ENCODE measurements at places on chromosomes 7 and 10.

DNA sequence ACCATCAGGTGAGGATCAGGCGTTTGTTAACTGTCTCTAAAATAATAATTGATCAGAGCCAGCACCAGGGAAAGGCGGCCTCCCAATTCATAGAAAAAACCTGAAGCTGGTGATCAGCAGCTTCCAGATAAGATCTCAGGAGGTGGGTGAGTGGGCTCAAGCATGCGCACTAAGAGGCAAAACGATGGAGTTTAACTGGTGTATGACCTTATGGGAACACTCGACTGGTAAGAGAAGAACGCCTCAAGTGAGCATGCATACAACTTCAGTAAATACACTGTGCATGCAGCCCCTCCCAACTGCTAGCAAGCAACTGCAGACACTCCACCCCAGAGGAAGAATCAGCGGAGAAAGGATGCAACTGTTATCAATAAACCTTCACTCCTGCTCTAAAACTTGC is 18.1 kb downstream of the RAPGEF5 start:
- no peak for DNase-seq

DNA sequence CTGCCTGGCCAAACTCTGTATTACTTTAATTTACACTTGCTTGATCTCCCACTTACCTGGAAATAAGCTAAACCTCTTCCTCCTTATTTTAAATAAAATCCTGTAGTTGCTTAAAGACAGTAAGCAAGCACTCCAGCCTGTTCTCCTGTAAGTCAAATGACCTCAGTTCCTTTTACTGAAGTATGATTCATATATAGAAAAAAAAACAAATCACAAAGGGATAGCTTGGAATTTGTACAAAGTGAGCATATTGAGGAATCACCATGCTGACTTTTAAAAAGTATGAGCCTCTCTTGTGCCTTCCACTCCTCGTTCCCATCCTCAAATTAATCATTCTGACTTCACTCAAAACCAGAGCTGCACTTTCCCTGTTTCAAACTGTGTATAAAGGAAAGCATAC is 52.0 kb downstream of the C10orf90 start:
- no peak for DNase-seq

- DNase-seq = no peak
Observed at GRCh38 chr10:99779335-99779734, 3.1 kb upstream of the ABCC2 start.

GRCh38 chr7:110719741-110720140 is 371.2 kb upstream of the LRRN3 start:
- DNase-seq = no peak

- DNase-seq = no peak
Observed at GRCh38 chr7:54331311-54331710, 210.9 kb upstream of the VSTM2A start.

DNA sequence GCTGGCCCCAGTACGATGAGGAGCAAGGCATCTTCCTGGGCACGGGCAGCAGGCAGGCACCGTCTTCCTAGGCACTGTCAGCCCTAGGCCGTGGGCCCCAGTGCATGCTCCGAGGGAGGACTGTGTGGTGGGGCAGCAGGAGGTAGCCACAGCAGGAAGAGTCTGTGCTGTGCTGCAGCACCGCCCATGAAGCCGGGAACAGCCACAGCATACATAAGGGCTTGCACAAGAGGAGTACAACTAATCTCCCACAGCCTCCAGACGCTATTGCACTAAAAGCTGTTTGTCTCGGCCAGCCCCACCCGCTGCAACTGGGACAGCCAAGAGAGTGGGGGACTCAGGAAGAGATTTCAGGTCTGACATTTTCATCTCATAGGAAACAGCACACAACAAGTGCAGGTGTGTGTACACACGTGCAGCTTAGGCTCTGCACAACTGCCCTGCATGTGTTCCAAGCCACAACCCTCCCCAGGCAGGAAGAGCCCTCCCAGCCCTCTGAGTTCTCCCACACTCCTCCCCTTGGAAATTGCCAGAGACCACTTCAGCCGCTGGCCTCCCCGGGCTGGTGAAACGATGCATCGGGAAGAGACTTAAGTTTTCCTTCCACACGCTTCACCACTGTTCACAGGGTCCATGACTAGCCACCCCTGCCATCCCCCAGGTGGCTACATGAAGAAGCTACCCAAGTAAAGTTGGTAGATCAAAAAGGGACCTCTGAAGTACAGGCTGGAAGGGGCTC is 88.1 kb upstream of the DDC start:
- no peak for DNase-seq

DNA sequence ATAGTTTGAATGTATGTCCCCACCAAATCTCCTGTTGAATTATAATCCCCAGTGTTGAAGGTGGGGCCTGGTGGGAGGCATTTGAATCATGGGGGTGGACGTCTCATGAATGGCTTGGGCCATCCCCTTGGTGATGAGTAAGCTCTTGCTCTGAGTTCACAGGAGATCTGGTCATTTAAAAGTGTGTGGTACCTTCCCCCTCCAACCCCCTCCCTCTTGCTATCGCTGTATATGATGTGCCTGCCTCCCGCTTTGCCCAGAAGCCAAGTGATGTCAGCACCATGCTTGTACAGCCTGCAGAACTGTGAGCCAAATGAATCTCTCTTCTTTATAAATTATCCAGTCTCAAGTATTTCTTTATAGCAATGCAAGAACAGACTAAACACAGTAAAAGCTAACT is 103.0 kb downstream of the CNOT4 start:
- DNase-seq = no peak
